Activated CD8-positive, alpha-beta T cell treated with anti-CD3 and anti-CD28 coated beads for 36 hours (primary cell): ENCODE measurements at places on chromosomes 4 and X.

- no peak for DNase-seq
These were observed 42.9 kb upstream of the TAB3 start for GRCh38 chrX:30931920-30932319.

GRCh38 chrX:51487960-51488267 is 8.5 kb downstream of the NUDT11 start:
- no peak for DNase-seq

DNA sequence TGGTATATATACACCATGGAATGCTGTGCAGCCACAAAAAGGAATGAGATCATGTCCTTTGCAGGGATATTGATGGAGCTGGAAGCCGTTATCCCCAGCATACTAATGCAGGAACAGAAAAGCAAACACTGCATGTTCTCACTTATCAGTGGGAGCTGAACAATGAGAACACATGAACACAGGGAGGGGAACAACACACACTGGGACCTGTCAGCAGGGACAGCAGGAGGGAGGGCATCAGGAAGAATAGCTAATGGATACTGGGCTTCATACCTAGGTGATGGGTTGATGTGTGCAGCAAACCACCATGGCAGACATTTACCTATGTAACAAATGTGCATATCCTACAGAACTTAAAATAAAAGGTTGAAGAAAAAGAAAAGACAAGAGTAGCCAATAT is 81.1 kb upstream of the ADAD1 start:
- no peak for DNase-seq

GRCh38 chr4:35347276-35347675 is 897.0 kb downstream of the ARAP2 start:
- no peak for DNase-seq

DNA sequence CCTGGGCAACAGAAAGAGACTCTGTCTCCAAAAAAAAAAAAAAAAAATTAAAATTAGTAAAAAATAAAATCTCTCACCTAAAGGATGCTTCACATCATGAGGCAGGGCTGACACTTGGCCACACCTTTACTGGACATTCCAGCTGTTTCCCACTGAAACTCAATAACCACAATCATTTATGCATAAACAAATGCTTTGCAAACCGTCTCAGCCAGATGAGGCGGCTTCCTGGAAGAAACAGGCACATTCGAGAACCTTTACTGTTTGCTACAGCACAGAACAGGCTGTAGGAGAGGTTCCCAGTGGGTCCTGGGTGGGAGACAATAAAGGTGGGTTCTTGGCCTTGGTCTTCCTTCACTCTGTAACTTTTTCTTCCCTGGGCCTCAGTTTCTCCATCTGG is 10.9 kb upstream of the TBC1D14 start:
- peak; percentile 47 for DNase-seq

GRCh38 chr4:6474053-6474568 is 1.7 kb upstream of the PPP2R2C start:
- DNase-seq = no peak

DNA sequence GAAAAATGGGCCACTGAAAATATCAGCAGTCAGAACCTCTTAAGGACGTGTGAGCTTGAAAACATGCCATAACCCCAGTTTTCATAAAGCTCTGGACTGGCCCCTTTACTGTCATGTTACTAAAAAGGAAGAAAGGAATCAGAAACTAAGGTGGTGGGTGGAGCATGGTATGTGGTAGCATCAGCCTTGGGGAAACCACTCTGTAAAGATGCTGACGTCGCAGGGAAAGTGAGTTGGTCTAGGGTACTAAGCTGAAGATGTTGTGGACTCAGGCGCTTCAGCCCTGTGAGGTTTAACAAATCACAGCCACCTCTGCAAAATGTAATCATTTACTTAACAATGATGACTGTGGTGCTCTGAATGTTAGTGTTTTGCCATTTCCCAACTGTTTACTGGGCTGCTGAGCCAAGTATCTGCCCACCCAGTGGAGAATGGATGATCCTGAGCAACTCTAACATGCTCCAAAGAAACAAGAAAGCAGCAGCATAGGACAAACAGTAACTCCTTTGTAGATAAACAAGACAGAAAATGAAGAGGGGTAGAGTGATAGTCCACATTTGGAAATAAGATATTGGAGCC is 33.4 kb downstream of the C4orf54 start:
- peak; percentile 13 for DNase-seq

DNA sequence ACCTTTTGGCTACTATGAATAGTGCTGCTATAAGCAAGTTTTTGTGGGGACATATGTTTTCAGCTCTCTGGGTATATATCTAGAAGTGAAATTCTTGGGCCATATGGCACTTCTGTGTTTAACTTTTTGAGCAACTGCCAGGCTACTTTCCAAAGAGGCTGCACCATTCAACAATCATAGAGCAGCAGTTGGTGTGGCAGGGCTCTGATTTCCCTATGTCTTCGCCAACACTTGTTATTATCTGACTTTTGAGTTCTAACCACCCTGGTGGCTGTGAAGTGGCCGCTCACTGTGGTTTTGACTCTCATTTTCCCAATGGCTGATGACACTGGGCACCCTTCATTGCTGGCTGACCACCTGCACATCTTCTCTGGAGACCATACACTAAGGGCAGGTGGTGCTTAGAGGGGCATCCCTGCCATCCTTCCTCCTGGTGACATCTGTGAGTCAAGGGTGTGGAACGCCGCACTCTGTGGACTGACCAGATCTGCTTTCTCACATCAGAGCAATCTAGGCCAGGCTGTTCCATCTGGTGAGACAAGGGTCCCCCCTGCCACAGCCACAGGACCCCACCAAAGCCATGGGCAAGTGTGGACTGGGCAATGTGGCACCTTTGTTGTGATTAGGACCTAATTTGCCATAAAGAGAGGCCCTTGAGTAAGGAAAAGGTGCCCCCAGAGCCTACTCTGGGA is 49.6 kb downstream of the ZFYVE28 start:
- no peak for DNase-seq

GRCh38 chr4:105162123-105162796 is 15.6 kb downstream of the TET2 start:
- no peak for DNase-seq

DNA sequence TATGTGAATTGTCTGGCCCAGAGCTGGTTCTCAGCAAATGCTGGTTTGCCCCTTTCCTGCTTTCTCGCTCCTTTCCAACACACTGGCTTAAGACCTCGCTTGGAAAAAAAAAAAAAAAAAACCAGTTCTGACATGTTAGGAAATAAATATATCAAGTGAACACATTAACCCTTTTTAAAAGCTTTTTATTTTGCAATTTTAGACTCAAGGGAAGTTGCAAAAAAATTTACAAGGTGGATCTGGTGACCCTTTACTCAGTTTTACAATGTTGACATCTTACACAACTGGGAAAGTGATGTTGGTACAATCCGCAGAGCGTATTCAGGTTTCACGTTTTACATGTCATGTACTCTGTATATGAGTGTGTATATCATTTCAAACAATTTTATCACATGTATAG is 100.1 kb downstream of the RTL5 start:
- no peak for DNase-seq

DNA sequence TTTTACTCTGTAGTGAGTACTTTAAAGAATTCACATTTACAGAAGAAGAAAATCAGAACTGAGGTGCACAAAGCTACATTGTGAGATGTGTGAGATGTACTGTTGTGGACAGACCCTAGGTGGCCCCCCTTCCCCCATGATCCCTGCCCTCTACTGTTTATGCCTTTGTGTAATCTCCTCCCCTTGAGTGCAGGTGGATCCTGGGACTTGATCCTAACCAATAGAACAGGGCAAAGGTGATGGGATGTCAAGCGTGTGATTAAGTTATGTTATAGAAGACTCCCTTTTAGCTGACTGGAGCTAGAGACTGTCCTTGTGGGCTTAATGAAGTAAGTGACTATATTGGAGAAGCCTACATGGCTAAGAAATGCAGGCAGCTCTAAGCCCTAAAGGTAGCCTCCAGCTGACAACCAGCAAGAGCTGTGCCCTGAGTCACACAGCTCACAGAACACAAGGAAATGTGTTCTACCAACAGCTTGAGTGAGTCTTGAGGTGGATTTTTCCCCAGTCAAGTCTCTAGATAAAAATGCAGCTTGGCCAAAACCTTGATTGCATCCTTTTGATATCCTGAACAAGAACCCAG is 225.2 kb upstream of the LEF1 start:
- DNase-seq = no peak

DNA sequence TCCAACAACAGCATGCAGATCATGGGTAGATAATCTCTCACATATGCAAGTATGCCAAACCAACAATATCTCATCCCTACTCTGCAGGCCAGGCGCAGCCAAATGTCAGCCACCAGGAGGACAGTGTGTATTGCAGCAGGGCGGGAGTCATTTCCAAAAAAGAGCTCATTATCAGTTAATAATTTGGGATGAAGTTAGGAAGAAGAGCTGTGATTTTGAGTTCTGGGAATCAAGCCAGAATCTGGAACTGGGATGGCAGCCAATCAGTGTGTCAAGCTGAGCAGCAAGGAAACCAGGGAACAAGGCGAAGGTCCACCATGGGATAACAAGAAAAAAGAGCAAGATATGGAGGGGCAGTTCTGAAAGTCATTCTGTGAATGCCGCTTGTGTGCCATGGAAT is 88.2 kb upstream of the CAMK2D start:
- DNase-seq = no peak

DNA sequence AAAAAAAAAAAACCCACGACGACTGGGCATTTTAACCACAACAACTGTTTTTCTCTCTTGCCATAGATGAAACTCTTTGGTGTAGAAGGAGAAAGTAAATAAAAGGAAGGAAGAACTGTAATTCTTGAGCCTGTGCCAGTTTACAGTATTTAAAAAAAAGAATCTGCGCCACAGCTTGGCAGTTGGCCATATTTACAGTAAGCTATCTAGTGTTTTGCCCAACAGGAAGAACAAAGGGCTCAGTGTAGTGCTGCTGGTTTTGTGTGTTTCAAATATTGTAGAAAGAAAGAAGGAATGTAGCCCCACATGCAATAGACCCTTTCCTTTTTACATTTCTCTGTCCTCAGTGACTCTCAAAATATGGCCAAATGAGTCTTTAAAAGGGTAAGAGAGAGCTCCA is 66.1 kb downstream of the NR3C2 start:
- peak; percentile 56 for DNase-seq

DNA sequence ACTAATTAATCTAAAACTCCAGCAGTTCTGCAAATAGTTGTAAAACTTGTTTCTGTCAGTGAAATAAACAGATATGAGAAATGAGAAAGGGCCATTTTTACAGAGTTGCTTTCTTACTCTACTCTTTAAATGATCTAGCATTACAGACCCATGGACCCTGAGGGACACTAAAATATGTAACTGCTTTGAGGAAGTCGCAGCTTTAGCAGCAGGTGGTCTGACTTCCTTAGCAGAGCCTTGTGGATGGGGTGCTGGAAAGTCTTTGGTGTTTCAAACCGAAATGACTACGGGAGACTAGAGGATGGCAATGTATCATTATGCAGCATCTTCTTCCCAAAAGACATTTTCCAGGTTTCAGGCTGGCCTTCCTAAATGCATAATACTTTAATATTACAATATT is 18.7 kb downstream of the SHISA3 start:
- DNase-seq = no peak

- no peak for DNase-seq
These were observed 32.5 kb downstream of the TLL1 start for GRCh38 chr4:165905405-165906027.

DNA sequence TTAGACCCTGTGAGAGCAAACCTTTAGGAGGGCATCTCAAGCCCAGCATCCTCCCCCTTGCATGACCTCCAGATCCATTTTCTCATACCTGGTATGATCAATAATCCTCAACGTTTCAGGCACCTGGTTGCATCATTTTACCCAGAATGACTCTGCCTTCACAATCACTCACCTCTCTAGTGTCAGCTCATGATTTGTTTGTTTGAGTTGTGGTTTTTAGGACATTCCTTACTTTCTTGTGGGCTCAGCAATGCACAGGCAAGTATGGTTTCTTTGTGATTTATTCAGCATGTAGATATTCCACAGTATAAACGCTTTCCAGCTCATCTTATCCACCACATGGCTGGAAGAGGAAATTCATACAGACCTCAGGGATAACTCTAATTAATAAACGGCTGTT is 93.6 kb upstream of the CPEB2 start:
- DNase-seq = no peak

- no peak for DNase-seq
These were observed 33.9 kb upstream of the SLC7A11 start for GRCh38 chr4:138275963-138276621.

- no peak for DNase-seq
These were observed 102.6 kb downstream of the RAPGEF2 start for GRCh38 chr4:159205466-159205865.

DNA sequence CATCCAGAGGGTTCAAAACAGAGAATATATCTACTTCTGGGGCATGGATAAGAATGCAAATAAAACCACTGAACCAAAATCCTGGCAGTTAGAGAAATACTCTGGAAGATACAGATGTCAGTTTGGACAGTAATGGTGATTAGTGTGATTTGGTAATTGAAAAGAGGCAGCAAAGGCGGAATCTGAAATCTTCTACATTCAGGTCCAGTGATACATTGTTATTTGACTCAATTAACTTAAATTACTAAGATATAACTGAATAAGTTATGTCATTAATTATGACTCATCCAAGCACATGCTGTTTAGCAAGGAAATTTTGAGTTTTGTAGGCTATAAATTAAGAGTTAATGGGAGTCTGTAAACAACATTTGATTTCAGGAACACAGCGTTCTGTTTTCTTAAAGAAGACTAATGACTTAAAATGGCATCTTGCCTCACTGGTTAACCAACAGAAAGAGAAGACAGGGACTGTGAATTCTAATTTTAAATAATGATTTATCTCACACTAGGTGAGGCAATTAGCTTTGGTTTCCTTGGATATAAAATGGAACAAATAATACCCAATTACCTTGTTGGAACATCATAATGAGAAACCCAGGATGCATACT is 937.1 kb downstream of the PDHA2 start:
- DNase-seq = no peak

DNA sequence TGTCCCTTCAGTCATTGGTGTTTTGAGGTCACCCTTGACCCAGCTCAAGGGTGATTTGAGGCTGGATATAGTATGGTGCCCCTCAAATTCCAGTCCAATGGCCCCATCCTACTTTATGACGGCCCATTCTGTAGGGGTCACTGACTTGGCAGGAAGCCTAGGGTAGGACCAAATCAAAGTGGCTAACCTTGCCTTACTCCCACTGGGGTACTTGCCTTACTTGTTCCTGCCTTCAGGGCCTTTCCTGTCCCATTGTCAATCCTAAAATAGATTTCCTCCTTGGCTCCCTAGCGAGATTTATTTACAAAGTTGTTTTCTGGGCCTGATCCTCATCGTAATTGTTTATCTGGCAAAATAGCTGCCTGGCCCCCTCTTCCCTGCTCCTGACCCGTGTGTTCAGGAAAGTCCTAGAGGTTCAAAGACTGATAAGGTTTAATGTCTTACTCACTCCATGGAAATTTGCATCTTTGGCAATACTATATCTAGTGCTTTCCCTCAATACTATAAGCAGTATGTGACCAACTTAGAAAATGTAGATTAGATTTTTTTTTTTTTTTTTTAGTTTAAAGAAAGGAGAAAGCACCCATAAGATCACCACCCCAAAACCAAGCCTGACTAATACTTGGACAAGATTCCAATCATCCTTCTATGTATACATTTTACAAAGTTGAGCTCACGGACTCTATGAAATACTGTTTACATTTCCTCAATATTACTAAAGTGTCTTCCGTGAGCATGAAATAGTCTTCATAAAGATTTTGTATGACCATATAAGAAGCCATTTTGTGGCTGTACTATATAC is 44.8 kb downstream of the MSN start:
- DNase-seq = no peak
